ENCODE measurements at places on chromosomes 1 and 21.
A peak's percentile ranks its signal among the peaks of the same experiment; 100 is the strongest.

- DNase-seq, result no peak
- H3K4me3 ChIP-seq, result no peak overlapping the region
- H3K36me3 ChIP-seq, result peaks cover 38% of the 10 kb centered on the region
- no peak overlapping the region for H3K27ac ChIP-seq
- H3K27me3 ChIP-seq, result no peaks in the 10 kb centered on the region
Measured at GRCh38 chr1:25985670-25986069, 12.2 kb downstream of the PAFAH2 start.

GRCh38 chr1:9475061-9475627, 64.1 kb upstream of the SLC25A33 start:
- no peak overlapping the region for H3K4me3 ChIP-seq
- H3K27ac ChIP-seq, result no peak overlapping the region

DNA sequence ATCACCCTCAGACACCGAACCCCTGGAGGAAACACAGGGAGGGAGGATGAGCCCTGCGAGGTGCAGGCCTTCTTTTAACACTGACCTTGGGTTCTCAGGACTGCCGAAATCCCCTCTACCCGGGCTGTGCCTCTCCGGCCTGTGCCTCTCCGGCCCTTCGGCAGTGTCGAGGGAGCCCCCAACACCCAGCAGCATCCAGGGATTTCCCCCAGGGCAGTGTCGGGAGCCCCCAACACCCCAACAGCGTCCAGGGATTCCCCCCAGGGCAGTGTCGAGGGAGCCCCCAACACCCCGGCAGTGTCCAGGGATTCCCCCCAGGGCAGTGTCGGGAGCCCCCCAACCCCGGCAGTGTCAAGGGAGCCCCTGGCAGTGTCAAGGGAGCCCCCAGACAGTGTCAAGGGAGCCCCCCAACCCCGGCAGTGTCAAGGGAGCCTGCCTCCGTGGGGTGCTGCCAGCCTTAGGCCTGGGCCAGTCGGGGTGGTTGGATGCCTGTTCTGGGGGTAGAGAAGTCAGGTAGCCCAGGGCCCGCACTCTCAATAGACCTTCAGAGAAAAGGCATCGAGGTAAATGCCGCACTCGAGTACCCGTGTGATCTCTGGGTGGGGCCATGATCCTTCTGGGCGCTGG, 57.5 kb downstream of the PRKCZ start:
- H3K36me3 ChIP-seq, result no peaks in the 10 kb centered on the region
- no peak for DNase-seq
- H3K4me3 ChIP-seq, result no peak overlapping the region
- H3K27ac ChIP-seq, result no peak overlapping the region

- H3K4me3 ChIP-seq, result no peak overlapping the region
- H3K27ac ChIP-seq, result no peak overlapping the region
- no peaks in the 10 kb centered on the region for H3K4me1 ChIP-seq
- H3K36me3 ChIP-seq, result no peaks in the 10 kb centered on the region
Measured at GRCh38 chr1:192901500-192901899, 92.7 kb downstream of the RGS2 start.

- no peaks in the 10 kb centered on the region for H3K4me1 ChIP-seq
- DNase-seq, result no peak
- H3K36me3 ChIP-seq, result no peaks in the 10 kb centered on the region
- no peak overlapping the region for H3K27ac ChIP-seq
- H3K4me3 ChIP-seq, result no peak overlapping the region
Measured at GRCh38 chr1:29500041-29500440, 263.7 kb downstream of the PTPRU start.

- H3K4me3 ChIP-seq, result no peak overlapping the region
- H3K36me3 ChIP-seq, result no peaks in the 10 kb centered on the region
- DNase-seq, result no peak
- H3K4me1 ChIP-seq, result no peaks in the 10 kb centered on the region
Measured at GRCh38 chr1:42214447-42214871, 49.9 kb upstream of the GUCA2A start.

DNA sequence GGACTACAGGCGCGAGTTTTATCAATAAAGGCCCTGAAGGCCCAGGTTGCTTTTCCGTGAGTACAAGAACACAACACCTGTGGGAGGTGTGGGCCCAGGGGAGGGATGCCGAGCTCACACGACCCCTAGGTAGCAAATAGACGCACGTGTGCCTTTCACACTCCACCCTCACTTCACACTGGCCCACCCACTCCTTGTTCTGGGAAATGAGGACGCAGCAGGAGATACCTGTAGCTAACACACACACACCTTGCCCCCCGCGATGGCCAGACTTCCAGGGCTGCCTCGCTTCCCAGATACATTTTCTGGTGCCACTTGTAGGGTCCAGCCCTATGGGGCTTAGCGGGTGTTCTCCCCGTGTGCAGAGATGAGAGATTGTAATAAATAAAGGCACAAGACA, 4.3 kb upstream of the CCDC27 start:
- no peak for DNase-seq
- no peaks in the 10 kb centered on the region for H3K27me3 ChIP-seq
- no peaks in the 10 kb centered on the region for H3K4me1 ChIP-seq
- H3K27ac ChIP-seq, result no peak overlapping the region

DNA sequence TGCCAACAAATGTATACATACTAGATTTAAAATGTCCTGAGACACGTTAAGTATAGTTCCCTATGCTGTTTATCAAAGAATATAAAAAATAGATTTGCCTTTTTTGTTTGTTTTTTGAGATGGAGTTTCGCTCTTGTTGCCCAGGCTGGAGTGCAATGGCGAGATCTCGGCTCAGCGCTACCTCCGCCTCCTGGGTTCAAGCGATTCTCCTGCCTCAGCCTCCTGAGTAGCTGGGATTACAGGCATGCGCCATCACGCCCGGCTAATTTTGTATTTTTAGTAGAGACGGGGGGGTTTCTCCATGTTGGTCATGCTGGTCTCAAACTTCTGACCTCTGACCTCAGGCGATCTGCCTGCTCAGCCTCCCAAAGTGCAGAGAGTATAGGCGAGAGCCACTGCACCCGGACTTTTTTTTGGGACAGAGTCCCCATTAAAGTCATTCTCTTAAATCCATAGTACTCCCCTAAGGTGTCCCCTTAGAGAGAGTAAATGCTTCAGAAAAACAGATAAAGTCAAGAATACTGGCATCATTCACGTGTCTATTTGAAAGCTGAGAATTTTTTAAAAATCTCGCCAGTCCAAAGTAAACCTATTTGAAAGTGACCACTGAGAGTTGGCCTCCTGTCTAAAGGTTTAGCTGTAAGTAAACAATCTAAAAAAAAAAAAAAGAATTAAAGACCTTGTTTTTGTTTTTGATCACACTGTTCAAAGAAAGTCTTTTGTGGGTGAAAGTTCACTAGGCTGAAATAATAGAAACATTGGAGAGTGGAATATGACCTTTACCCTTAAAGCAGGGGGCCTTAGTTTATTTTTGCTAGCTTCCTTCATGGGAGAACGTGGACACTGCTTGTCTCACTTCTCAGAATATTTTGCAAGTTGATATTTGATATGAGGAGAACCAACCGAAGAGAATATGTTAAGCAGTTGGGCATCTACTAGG, 48.0 kb upstream of the SLC16A1 start:
- no peaks in the 10 kb centered on the region for H3K27me3 ChIP-seq
- DNase-seq, result no peak
- H3K4me3 ChIP-seq, result no peak overlapping the region
- no peaks in the 10 kb centered on the region for H3K4me1 ChIP-seq
- no peak overlapping the region for H3K27ac ChIP-seq

GRCh38 chr21:34593423-34593822, 21.5 kb downstream of the RCAN1 start:
- H3K27ac ChIP-seq, result no peak overlapping the region
- no peaks in the 10 kb centered on the region for H3K27me3 ChIP-seq
- DNase-seq, result no peak
- no peaks in the 10 kb centered on the region for H3K36me3 ChIP-seq

DNA sequence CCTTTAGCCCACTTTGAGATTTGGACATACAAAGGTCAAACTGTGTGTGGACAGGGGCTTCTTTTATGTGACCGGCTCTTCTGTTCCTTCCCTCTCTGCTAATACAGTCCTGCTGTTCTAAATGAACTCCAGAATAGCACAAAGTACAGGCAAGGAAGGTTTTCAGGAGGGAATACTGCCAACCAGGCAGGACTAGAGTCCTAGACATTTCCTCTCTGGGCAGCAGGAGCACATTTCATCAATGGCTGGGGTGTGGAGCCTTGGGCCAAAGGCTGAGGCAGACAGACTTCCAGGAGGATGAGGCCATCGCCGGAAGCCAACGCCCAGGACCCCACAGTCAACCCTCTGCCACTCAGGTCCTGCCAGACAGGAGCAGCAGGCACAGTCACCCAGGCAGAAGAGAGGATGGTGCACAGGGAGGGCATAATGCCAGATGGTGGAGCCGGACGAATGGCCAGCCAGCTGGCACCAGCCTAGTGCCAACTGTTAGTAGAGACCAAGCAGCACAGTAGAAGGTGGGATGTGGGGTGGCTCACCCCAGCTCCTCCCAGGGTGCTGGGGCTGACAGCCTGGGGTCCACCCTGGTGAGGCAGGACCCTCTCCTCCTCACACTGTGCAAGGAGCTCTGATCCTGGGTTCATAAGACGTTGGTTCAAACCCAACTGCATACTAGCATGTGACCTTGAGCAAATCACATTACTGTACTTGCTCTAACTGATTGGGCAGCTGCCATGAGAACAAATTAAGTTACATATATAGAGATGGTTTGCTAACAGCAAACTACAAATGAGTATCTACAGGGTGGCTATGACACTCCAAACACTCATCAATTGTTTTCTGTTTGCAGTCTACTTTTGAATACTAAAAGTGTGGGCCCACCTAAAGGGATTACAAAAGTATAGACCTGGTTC, 410.7 kb downstream of the SIPA1L2 start:
- no peak overlapping the region for H3K4me3 ChIP-seq
- no peaks in the 10 kb centered on the region for H3K4me1 ChIP-seq
- H3K27me3 ChIP-seq, result no peaks in the 10 kb centered on the region
- no peak overlapping the region for H3K27ac ChIP-seq
- no peak for DNase-seq

- no peaks in the 10 kb centered on the region for H3K4me1 ChIP-seq
- no peak for DNase-seq
- H3K27me3 ChIP-seq, result no peaks in the 10 kb centered on the region
- H3K4me3 ChIP-seq, result no peak overlapping the region
Measured at GRCh38 chr1:207935166-207935583, 24.2 kb upstream of the CD34 start.

DNA sequence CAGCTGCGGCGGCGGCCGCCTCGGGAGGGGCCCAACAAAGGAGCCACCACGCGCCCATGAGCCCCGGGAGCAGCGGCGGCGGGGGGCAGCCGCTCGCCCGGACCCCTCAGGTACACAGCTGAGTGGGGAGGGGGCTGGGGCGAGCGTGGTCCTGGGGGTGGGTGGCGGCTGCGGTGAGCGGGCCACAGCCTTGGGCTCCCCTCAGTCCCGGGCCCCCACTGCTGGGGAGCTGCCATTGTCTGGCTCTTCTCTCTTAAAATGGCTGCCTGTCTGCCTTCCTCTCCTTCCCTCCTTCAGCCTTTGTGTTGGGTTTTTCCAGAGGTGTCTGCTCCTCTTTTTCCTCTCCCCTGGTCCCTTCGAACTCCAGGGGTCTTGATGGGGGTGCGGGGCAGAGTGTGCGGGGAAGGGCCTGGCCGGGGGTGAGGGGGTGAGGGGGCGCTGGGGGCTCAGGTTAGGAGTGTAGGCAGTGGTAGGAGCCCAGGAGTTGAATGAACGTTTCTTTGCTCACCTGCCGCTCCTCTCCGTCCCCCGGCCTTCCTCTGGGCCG, 1.7 kb downstream of the ARID1A start:
- peak overlapping the region; percentile 90 for H3K27ac ChIP-seq
- no peaks in the 10 kb centered on the region for H3K36me3 ChIP-seq
- H3K4me1 ChIP-seq, result peaks cover 56% of the 10 kb centered on the region
- peak; percentile 57 for DNase-seq
- H3K4me3 ChIP-seq, result peak overlapping the region; percentile 78

DNA sequence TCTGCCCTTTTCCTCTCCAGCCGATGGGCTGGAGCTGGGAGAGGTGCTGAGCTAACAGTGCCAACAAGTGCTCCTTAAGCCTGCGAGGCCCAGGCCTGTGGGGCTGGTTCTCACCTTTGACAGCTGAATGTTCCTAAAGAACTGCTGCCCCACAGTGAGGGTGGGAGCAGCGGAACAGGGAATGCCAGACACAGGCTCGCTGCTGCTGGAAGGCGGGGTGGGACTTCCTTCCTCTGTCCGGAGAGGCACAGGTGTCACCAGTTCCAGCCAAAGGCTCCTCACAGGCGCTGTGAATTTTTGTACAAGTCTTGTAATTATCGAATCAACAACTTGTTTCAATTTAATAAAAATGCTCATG, 47.1 kb downstream of the COQ8A start:
- H3K27me3 ChIP-seq, result no peaks in the 10 kb centered on the region
- no peaks in the 10 kb centered on the region for H3K4me1 ChIP-seq
- DNase-seq, result no peak
- peaks cover 9% of the 10 kb centered on the region for H3K36me3 ChIP-seq
- no peak overlapping the region for H3K27ac ChIP-seq

GRCh38 chr1:41379738-41380130, 18.5 kb downstream of the FOXO6 start:
- no peak for DNase-seq
- peaks cover 9% of the 10 kb centered on the region for H3K27me3 ChIP-seq
- H3K27ac ChIP-seq, result no peak overlapping the region
- H3K36me3 ChIP-seq, result no peaks in the 10 kb centered on the region
- H3K4me3 ChIP-seq, result no peak overlapping the region
- H3K4me1 ChIP-seq, result no peaks in the 10 kb centered on the region

DNA sequence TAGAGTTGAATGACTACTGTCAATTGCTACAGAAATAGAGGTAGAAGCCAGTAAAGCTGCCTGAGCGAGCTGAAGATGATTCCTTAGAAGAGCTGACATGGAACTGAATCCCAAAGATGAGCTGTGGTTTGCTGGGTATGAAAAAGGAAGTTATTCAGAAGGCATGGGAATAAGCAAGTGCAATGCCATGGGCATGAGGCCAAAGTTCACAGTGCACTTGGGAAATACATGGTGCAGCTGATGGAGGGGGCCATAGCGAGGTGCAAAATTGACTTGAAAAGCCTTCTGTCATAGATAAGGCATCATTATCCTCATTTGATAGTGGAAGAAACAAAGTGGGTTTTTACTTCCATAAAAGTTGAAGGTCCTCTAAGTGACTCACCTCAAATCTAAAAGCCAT, 88.6 kb downstream of the NEK7 start:
- H3K27ac ChIP-seq, result no peak overlapping the region
- no peaks in the 10 kb centered on the region for H3K4me1 ChIP-seq

DNA sequence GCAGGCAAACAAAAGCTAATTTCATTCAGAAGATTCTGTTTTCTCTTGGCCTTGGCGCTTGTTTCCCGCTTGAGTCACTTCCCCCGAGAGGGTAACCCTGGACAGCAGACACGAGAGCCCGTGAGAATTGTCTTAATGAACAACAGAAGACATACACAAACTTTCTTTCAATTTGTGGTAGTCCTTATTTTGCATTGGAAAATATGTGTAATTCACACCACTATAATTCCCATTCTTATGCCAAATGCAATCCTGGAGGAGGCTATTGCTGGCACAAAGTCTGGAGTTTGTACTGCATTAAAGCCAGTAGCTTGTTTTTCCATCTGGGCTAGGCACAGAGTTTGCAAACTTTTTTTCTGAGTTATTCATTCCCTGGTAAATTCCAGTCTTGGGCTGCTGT, 109.8 kb upstream of the IVNS1ABP start:
- H3K27me3 ChIP-seq, result no peaks in the 10 kb centered on the region
- no peak for DNase-seq
- H3K4me3 ChIP-seq, result no peak overlapping the region
- no peak overlapping the region for H3K27ac ChIP-seq
- no peaks in the 10 kb centered on the region for H3K4me1 ChIP-seq
- H3K36me3 ChIP-seq, result no peaks in the 10 kb centered on the region

All from kidney (tissue), 22 donors.